ENCODE measurements at places on chromosomes 6 and 20. TPM values are rescaled to one million over a fixed set of nuclear protein-coding genes. Genes with fewer than 3 reads are reported as not detected.

DNA sequence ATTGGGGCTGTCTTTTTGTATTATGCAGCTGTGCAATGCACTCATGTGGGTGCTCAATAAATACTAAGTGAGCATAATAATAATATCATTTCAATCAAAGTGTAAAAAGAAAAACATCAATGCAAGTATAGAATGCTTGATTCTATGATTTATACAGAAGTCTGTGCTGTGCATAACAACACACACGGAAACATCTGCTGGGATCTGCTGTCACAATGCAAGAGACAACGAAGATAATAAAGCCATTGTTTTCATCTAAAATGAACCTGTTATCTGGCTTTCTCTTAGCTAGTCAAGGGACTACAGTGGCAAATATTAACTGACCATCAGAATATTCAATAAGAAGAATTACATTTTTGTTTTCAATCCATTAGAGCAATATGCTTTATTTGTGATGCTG lies 1156.9 kb upstream of the MAP3K7 start:
- no peak for DNase-seq

Gene RIMS4
- 0.29 TPM for total RNA-seq

GRCh38 chr20:4812216-4812615 lies 90.5 kb downstream of the PRND start:
- no peak for DNase-seq

Gene RBBP9
- 18.5 TPM for total RNA-seq

All from osteoblast (primary cell).